Lung (tissue), 17 donors: ENCODE measurements at places on chromosomes 2 and 18. TPM values are rescaled to one million over a fixed set of nuclear protein-coding genes. Genes with fewer than 3 reads are reported as not detected.

The HEATR5B gene
- 54.9 TPM for total RNA-seq

GRCh38 chr2:230770804-230771203 is 58.2 kb downstream of the CAB39 start:
- no peak for DNase-seq

The CBLN2 gene
- total RNA-seq, result 1.00 TPM

- no peak for DNase-seq
Observed at GRCh38 chr2:233708942-233709341, 3.8 kb upstream of the UGT1A5 start.

The GALNT13 gene
- total RNA-seq, result 1.4 TPM

DNA sequence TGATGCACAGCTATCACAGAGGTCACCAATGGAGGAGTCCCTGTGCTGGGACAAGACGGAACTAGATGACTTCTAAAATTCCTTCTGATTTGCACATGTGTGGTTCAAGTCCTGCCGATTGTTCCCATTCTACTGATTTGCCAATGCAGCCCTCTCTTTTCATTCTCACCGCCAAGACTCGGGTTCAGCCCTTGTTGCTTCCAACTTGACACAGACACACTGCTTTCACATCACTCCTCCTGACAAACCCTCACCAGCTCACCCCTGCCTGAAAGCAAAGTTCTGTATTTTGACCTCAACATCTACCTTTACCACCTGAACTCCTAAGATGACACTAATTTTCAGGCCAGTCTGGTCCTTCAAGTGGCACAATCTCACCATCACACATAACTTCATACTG is 25.5 kb downstream of the REEP1 start:
- no peak for DNase-seq

- no peak for DNase-seq
Observed at GRCh38 chr2:180583441-180584140, 396.8 kb upstream of the UBE2E3 start.

- peak; percentile 84 for DNase-seq
Observed at GRCh38 chr2:232779934-232780333, 3.6 kb upstream of the KCNJ13 start.

The RAB6C gene
- not detected for total RNA-seq

DNA sequence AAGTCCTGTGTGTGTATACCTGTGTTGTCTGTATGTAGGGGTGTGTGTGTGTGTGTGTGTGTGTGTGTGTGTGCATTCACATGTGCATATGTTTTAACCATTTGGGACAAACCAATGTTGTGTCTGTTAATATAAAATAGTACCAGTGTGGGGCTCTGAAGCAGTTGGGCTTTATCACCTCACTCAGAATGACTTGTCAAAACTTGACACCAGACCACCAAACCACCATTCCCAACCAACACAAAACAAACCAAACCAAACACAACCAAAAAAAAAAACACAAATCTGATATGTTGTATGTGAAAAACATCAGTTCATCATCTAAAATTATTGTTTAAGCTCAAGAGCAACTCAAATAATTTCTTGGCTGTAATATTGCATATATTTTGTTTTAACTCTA is 42.1 kb downstream of the CALCRL start:
- no peak for DNase-seq

DNA sequence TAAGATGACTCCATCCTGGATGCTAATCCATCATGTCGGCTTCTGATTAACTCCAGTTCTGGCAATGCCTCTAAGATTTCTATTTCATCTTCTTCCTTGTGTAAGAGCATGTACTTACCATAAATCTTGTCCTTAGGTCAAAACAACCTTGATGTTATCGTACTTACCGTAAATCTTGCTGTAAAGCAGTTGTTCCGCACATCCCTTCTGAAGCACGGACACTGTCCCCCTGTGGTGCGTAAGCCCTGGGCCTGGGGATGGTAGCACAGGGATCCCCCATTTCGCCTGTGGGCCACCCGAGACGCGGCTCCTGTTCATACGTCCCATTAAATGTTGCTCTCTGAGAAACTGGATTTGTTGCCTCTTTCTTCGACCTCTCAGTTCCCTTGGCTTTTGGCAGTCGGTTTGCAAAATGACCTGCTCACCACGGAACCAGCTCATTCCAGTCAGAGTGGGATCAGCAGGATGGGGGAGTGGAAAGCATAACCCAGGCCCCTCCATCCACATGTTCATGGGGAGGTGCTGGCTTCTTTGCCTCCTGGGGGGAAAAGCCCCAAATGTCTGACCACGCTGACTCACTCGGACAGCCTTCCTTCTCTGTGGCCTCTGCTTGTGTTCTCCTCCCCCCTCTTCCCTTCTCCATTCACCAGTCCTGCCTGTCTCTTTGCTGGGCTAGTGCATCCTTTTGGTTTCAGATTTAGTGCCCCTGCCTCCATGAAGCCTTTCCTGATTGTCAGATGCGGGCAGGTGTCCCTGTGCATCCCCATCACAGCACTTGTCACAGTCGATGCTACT is 49.9 kb downstream of the RAB31 start:
- DNase-seq, result no peak

DNA sequence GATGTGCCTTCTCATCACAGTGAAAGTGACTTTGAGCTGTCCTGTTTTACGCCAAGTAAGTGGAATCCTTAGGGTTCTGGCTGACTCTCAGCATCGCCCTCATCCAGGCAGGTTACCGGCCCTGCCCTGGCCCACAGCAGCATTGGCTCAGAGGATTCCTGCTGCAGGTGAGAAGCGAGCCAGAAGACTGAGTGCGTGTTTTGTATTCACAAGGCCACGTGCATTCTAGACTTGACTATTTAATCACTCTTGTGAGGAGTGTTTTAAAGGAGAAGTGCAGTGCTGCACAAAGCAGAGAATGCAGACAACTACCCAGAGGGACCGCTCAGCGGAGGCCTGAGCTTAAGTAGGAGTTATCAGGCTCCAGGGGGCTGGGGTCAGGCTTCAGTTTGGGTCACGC is 48.3 kb downstream of the LAMA3 start:
- DNase-seq, result peak; percentile 55

GRCh38 chr2:211800001-211800400 is 738.6 kb downstream of the ERBB4 start:
- no peak for DNase-seq

The ANKRD30B gene
- total RNA-seq, result not detected

DNA sequence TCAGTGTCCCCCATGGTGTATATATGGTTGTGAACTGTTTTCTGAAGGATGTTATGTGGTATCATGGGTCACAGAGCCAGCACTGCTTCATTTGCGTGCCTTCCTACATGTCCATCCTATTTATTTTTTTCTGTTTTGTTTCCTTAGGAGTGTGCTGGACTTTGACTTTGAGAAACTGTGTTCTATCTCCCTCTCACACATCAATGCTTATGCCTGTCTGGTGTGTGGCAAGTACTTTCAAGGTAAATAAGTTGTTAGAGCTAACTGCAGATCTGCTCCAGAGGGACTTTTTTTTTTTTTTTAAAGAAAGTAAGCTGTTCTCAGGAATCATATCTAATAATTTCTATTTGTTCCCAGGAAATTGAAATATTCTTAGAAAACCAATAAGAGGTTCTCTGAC is 5.4 kb downstream of the USP39 start:
- DNase-seq, result no peak

The ABCB11 gene
- total RNA-seq, result 0.37 TPM

DNA sequence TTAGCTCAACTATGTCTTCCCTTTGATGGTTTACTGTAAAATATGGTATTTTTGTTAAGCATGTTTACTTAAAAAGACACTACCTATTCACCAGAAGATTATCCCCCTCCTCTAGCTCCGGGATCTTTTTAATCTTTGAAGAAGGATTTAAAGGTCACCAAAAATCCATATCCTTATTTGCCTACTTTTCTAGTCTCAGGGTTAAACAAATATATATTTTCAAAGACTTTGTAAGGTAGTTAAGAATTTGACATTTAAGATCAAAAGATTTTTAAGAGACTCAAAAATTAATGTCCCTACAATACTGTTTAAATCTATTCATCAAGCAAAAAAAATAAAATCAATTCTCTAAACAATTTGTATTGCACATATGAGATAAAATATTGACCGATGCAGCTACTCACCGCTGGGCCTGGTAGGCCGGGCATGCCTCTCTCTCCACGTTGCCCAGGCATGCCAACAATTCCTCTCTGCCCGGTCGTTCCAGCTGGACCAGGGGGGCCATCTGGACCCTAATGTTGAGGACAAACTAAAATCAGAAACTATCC is 76.1 kb downstream of the COL3A1 start:
- no peak for DNase-seq

The LHCGR gene
- total RNA-seq, result 0.12 TPM

The IL18R1 gene
- total RNA-seq, result 35.5 TPM

- DNase-seq, result no peak
Observed at GRCh38 chr18:59681051-59681450, 16.2 kb downstream of the CCBE1 start.

- DNase-seq, result no peak
Observed at GRCh38 chr2:213863541-213863940, 547.3 kb upstream of the VWC2L start.

DNA sequence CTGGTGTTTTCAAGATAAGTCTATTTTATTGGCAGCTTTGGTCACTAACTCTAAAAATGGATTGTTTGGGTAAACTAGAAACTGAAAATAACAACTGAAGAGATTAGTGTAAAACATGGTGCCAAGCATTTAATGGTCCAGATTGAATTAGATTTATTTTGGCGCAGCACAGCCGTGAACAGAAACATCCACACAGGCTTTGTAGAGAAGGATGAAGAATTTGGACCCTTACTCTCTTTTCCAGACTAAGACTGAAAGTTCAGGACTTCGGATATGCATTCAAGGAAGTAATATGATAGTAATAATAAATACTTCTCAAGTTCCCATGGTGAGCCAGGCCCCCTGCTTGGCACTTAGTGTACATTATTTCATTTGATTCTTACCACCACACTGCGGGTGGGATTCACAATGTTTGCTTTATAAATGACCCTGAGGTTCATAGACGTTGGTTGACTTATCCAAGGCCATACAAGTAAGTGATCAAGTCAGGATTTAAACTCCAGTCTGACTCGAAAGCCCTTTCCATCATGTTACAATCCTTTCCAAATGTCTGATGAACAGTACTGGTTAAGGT is 54.2 kb upstream of the ITGB6 start:
- no peak for DNase-seq

DNA sequence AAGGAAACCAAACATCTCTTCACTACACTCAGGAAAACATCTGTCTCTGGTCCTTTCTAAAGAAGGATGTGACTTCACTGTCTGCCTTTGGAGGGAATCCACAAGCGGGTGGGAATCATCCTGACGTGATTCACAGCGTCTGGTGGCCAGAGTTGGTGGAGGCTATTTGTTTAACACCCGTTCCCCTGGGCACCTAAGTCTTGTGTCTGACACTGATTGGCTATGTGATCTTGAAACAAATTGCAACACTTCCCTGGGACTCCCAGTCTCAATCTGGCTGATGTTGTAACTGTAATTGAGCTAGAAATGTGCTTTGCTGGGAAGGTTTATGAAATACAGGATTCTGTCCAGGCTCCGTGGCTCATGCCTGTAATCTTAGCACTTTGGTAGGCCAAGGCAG is 28.8 kb upstream of the SIX3 start:
- DNase-seq, result no peak

The KLHL41 gene
- 1.4 TPM for total RNA-seq

DNA sequence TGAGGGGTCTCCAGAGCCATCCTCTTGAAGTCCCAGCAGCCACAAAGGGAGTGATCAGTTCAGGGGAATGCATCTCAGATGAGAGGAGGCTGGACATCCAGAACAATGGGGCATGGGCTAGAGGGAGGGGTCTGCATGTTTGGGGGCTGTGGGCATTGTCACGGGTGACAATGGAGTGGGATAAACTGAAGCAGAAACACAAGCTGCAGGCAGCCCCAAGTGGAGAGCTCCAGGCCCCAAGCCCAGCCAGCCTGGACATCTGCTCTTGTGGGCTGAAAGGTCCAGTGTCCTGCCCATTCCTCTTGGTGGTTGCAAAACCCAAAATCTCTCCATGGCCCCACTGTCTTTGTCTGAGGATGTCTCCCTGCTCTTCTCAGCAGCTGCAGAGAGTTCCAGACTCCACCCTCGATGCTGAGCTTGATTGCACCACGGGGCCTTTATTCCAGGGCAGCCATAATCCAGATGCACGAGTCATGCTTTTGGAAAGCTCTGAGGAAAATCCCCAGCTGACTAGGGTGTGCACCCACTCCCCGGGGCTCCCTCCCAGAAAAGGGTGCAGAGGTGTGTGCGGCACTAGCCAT is 149.4 kb downstream of the TNS1 start:
- DNase-seq, result no peak

GRCh38 chr2:233312874-233313273 is 5.3 kb downstream of the SAG start:
- DNase-seq, result no peak

- DNase-seq, result peak; percentile 58
Observed at GRCh38 chr2:226623587-226624368, 175.8 kb downstream of the IRS1 start.

DNA sequence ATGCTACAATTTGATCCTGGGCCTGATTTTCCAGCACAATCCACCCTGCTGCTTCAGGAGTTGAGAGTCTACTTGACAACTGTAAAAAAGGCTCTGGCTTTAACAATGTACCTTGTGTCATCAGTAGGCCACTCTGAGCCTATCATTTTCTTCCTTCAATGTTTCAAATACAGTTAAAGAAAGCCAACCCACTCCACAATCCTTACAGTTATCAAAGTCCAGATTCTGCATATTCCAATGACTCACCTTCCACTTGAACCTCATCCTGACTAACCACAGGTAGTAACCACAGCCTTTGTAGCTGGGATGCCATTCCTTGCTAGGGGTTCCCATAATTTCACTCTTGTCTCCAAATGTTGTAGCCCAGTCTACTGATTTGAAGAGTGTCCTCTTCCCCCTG is 35.5 kb upstream of the AQP4 start:
- DNase-seq, result no peak

- DNase-seq, result peak; percentile 46
Observed at GRCh38 chr2:55916473-55917049, 7.0 kb downstream of the EFEMP1 start.

DNA sequence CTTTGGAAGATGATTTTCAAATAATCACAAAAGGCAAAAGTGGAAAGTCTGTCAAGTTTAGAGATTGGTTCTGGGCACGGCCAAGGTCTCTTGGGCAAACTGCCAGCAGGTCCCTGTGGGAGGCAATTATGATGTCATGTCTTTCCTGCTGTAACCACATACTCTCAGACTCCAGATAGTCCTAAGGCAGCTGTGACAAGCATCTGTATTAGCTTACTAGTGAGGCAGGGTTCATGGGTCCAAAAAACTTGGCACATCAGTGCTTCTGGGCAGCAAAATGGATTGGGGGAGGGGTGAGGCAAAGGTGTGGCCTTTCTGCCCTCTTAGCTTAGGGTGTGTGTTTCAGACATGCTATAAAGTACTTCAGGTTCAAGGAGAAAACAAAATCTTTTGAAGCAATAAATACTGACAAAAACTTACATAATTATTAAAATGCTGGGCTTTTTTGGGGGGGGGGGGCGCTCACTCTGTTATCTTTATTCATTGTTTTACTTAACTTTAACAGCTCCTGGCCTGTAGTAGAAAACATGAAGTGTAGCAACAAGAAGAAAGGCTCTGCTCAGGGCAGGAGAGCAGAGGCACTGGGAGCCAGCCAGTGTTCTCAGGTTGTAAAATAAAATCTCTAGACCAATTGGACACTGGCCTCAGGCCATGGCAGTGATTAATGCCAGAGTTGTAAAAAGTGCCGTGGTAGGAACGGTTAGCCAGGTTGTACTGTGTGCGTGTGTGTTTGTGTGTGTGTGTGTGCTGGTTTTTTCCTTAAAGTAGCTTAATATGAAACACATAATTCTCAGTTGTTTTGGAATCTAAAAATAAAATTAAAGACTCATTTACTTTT is 14.3 kb upstream of the TANC1 start:
- peak; percentile 83 for DNase-seq
